Chondrocyte (in vitro differentiated cells): ENCODE measurements at places on chromosomes 6 and 20. TPM values are rescaled to one million over a fixed set of nuclear protein-coding genes. Genes with fewer than 3 reads are reported as not detected.

DNA sequence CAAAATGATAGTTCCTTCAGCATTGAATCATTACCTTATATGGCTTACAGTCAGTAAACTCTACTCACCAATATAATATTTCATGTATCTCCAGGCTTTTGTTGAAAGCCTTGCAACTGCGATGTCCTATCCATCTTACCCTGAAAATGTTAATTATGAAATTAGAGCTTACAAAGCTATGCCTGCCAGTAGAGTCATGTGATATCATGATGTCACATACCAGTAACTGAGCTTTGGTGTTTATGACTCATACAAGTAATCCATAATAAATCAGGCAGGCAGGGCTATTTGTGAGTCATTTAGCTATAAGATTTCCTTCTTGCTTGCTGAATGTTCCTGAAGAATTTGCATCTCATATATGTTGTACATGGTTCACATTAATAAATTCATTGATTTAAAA lies 44.9 kb upstream of the FAM83B start:
- DNase-seq, result no peak

- DNase-seq, result peak; percentile 34
These were observed 4.3 kb downstream of the GFRA4 start for GRCh38 chr20:3658716-3659491.

- no peak for DNase-seq
These were observed 11.2 kb upstream of the PSMG4 start for GRCh38 chr6:3247255-3248146.

DNA sequence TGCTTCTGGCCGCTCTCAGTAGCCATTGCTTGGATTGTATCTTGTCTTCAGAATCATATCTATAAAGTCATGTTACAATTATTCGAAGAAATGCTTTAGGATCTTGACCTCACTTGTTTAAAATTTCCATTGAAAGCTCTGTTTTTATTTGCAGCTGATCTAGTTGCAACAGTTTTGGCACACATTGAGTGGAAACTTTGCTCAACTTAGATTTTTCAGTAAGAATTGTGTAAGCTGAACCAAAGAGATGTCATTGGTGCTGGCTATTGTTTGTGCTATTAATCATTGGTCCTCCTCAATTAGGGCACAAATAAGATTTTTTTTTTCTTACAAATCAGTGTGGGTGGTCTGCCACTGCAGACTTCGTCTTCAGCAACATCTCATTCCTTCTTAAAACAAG lies 649.2 kb downstream of the MMUT start:
- DNase-seq, result no peak

- DNase-seq, result no peak
These were observed 380.0 kb downstream of the BTBD9 start for GRCh38 chr6:38259736-38260135.

DNA sequence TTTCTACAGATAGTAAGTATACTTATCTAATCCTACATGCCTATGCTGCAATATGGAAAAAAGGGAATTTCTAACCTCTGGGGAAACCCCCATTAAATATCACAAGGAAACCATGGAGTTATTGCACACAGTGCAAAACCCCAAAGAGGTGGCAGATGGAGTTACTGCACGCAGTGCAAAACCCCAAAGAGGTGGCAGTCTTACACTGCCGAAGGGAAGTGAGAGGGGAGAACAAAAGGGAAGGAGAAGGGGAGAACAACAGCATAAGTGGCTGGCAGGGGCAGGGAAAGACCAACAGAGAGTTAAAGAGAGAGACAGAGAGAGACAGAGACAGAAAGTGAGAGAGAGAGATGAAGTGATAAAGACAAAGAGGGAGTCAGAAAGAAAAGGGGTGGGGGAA lies 43.8 kb upstream of the EIF2S2 start:
- DNase-seq, result no peak

The RSPO4 gene
- 0.19 TPM in 1 of 3 replicates, not detected in the others for total RNA-seq

The MYL9 gene
- total RNA-seq, result 237 to 1,930 TPM (median 1,885 TPM) in 3 replicates

The SLC13A3 gene
- 2.5 to 2.8 TPM (median 2.8 TPM) in 3 replicates for total RNA-seq

The LTV1 gene
- 15.0 to 22.6 TPM (median 15.4 TPM) in 3 replicates for total RNA-seq

The SMLR1 gene
- not detected in 3 replicates for total RNA-seq
